CD4-positive, alpha-beta T cell treated with Interleukin-6 for 4 hours (primary cell): ENCODE measurements at places on chromosomes 3 and 15.

- no peak for DNase-seq
Observed at GRCh38 chr3:69901802-69902201, 97.7 kb upstream of the SAMMSON start.

- DNase-seq, result no peak
Observed at GRCh38 chr15:81893182-81893835, 152.5 kb downstream of the MEX3B start.

GRCh38 chr3:62667714-62668113 is 207.5 kb downstream of the CADPS start:
- no peak for DNase-seq

DNA sequence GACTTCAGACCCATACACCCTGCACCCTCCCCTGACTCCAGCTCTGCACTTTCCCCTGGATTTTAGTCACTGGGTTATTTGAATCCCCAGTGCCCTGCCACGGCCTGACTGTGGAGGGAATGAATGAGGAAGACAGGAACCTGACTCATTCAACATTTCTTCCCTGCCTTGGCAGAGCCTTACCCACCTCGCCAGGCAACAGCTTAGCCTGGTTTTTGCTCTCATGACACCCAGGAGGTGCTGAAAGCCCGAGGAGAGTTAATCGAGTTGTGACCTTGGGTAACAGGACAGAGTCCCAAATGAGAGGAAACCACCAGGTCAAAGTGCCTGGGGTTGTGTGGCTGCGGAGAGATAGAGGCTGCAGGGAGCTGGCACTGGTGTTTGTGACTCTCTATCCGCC is 128.3 kb downstream of the SMAD6 start:
- DNase-seq, result no peak

GRCh38 chr3:47394140-47394870 is 13.5 kb downstream of the PTPN23 start:
- DNase-seq, result no peak

DNA sequence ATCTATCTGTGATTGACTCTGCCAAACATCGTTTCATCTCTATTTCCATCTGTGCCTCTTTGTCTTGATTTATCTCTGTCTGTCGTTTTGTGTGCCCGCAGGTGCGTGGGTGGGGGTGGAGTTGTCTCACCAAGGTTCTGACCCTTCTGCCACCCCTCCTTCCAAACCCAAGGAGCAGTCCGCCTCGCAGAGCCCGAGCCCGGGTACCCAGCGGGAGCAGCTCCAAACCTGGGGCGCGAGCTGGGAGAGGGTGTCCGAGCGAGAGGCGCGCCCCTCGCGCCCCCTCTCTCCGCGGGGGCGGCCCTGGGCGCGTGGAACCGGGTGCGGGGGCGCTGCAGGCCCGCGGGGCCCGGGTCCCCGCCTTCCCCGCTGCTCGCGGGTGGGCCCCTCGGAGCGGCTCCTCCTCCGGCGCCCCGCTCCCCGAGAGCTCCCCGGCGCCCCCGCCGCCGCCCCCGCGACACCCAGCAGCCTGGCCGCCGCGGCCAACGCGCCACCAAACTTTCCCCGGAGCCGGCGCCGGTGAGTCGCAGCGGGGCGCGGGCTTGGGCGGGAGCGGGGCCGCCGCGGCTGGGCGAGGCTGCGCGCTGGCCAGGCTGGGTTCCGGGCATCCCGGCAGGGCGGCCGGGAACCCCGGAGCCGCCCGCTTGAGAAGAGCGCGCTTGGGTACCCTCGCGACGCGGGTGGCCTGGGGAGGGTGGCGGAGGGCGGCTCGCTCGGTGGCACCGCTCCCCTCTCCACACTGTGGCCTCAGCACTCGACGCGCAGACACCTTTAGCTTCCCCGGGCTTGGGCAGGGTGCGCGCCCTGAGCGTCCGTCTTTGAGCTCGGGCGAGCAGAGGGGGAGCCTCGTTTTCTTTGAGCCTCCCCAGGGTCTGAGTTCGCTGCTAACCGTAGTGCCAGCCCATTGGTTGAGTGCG is at the start of gene HRH1:
HRH1 (plus strand) TSS at position 458 of the 917 bp plus-strand sequence. CDS start 104,545 bp downstream, outside the sequence.
- DNase-seq, result no peak

- DNase-seq, result no peak
Observed at GRCh38 chr15:89130201-89130600, 41.9 kb downstream of the ABHD2 start.

GRCh38 chr3:124486324-124486723 is 243.9 kb upstream of the UMPS start:
- no peak for DNase-seq

- no peak for DNase-seq
Observed at GRCh38 chr15:68463444-68463843, 31.5 kb upstream of the ITGA11 start.

DNA sequence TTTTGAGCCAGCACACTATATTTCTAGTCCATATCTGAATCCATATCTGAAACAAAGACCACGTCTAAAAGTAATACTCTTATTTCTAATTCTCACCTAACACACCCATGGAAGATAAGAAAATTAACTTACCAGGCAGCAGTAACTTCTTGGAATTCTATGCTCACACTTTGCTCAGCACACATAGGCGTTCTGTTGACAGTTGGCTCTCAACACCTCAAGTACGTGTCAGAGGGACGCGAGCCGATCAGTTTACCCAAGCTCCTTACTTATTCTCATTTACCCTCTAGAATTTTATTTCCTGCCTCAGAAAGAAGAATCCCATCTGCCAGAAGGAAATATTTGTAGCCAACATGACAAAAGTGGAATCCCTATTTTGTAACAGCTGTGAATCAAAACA is 911.9 kb downstream of the FHIT start:
- no peak for DNase-seq
